ENCODE measurements at places on chromosomes 3 and 15. TPM values are rescaled to one million over a fixed set of nuclear protein-coding genes. Genes with fewer than 3 reads are reported as not detected.

GRCh38 chr15:32908872-32909271 lies 191.1 kb downstream of the GREM1 start:
- H3K4me1 ChIP-seq: no peaks in the 10 kb centered on the region
- H3K27me3 ChIP-seq: no peaks in the 10 kb centered on the region
- H3K4me3 ChIP-seq: no peak overlapping the region
- no peak overlapping the region for H3K27ac ChIP-seq
- no peak for DNase-seq

GRCh38 chr3:85627932-85628331 lies 669.1 kb downstream of the CADM2 start:
- H3K27ac ChIP-seq: no peak overlapping the region
- DNase-seq: no peak
- H3K36me3 ChIP-seq: no peaks in the 10 kb centered on the region
- H3K4me1 ChIP-seq: no peaks in the 10 kb centered on the region
- H3K4me3 ChIP-seq: no peak overlapping the region
- H3K27me3 ChIP-seq: no peaks in the 10 kb centered on the region

GRCh38 chr15:46365572-46365971 lies 730.7 kb downstream of the SQOR start:
- H3K36me3 ChIP-seq: no peaks in the 10 kb centered on the region
- DNase-seq: no peak
- H3K4me1 ChIP-seq: no peaks in the 10 kb centered on the region

DNA sequence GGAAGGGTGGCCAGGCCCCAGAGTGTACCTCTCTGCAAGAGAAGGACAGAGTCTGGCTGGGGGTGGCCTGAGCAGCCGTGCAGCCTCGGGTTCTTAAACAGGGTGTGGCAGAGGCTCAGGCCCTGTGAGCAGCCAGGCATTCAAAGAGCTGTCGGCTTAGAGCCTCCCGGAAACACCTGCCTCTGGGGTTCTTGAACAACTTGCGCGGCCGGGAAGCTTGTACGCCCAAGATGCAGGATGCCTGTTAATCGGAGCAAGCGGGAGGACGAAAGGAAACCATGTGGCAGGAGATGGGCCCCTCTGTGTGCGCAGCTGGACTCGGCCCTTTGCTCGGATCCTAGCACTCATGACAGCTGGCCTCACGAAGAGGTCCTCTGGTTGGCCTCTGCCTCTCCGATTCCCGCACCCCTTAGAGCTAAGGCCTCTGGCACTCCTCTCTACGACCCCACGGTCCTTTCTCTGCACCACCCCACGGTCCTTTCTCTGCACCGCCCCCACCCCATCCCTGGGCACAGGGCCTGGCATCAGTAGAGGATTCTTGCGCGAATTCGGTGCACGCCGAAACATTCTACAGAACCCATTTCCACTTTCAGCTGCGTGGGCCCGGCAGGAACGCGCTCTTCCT lies 23.9 kb upstream of the TXNRD3 start:
- H3K4me3 ChIP-seq: no peak overlapping the region
- no peaks in the 10 kb centered on the region for H3K36me3 ChIP-seq
- H3K27ac ChIP-seq: no peak overlapping the region
- no peak for DNase-seq
- H3K4me1 ChIP-seq: no peaks in the 10 kb centered on the region

GRCh38 chr3:127254730-127255129 lies 33.1 kb downstream of the PRR20G start:
- no peaks in the 10 kb centered on the region for H3K36me3 ChIP-seq
- no peaks in the 10 kb centered on the region for H3K4me1 ChIP-seq
- no peak for DNase-seq
- H3K27ac ChIP-seq: no peak overlapping the region

GRCh38 chr3:141370065-141370533 lies 1.8 kb downstream of the ZBTB38 start:
- DNase-seq: peak; percentile 53
- H3K27ac ChIP-seq: no peak overlapping the region
- H3K4me3 ChIP-seq: no peak overlapping the region
- no peaks in the 10 kb centered on the region for H3K36me3 ChIP-seq
- H3K4me1 ChIP-seq: peaks cover 34% of the 10 kb centered on the region

The CAMK2N2 gene
- total RNA-seq: 1.8 TPM

Data from body of pancreas (tissue), 4 donors.